Hepatocyte (in vitro differentiated cells): ENCODE measurements at places on chromosomes 3 and 15. TPM values are rescaled to one million over a fixed set of nuclear protein-coding genes. Genes with fewer than 3 reads are reported as not detected.

DNA sequence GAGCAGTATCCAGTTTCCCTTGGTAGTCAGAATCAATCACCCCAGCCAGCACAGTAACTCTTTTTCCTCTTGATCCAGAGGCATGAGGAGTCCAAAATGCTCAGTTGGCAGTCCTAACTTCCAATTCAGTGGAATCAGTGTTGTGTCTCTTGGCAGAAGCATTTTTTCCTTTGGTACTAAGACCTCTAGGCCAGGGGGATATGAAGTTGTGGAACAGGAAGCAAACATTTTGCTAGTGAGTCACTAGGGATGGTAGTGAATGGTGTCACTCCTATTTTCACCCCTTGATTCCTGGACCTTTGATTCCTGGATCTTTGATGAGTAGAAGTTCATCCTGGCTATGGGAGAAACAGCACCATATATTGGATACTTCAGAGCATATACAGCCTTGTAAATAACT, 70.5 kb upstream of the ALDH1A3 start:
- DNase-seq, result no peak

Gene NOX5
- polyA plus RNA-seq, result not detected in 2 replicates

DNA sequence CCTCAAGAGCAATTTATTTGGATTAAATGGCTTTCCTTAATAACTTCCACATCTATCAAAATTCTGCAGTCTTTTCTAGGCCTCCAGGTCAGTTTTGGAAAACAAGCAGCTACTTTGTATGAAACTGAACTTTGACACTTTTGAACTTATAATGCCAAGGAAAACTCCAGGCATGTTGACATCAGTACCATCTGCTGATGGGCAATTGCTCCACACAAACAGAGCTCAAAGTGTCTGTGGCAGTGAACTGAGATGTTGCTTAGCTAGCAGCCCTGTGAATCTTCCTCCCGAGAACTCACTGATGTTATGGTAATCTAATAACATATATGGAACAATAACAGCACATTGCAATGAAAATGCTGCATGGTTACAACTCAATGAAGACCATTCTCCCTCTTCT, 250.2 kb downstream of the THRB start:
- DNase-seq, result no peak

Gene CYP1A2
- polyA plus RNA-seq, result 0.17 TPM in 1 of 2 replicates, not detected in the other

Gene ARGFX
- not detected in 2 replicates for polyA plus RNA-seq
